ENCODE measurements at places on chromosomes 11 and 22. TPM values are rescaled to one million over a fixed set of nuclear protein-coding genes. Genes with fewer than 3 reads are reported as not detected.

Gene MAFF
- 26.0 TPM for total RNA-seq

Gene OVCH2
- not detected for total RNA-seq

Gene MAPK8IP2
- 6.4 TPM for total RNA-seq

Gene SLC22A8
- total RNA-seq: not detected

Gene NTM
- total RNA-seq: not detected

Gene HTR3A
- total RNA-seq: 0.12 TPM

DNA sequence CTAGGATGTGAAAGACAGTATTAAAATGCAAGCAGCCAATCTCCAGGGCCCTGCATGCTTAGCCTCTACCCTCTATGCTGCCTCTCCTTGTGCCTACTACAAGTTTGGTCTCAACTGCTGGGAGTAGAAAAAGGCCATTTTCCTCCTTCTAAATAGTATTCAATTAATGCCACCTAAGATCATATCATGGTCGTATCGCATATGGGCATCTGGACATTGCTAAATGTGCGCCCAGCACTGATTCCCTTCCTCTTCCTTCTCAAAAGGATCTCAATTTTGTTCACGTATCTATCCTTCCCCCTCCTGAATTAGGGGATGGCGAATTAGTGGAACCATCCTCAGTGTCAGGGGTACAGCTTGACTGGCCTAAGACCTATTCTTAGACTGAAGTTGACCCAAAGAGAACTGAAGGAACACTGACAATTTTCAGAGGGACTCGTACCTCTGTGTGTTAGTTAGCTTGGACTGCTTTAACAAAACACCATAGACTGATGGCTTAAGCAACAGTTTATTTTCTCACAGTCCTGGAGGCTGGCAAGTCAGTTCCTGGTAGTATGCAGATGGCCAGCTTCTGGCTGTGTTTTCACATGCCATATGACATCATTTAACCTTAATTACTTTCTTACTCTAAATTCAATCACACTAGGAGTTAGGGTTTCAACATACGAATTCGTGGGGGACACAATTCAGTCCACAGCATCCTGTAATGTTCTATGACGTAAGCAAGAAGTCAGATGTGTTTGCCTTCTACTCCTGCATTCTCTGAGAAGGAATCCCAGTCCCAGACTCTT is 8.5 kb upstream of the NUP50 start:
- no peak overlapping the region for H3K4me3 ChIP-seq
- H3K36me3 ChIP-seq: peaks cover 13% of the 10 kb centered on the region
- no peak overlapping the region for H3K27ac ChIP-seq
- H3K27me3 ChIP-seq: no peaks in the 10 kb centered on the region
- H3K4me1 ChIP-seq: peaks cover 5% of the 10 kb centered on the region

- peak overlapping the region; percentile 78 for H3K4me3 ChIP-seq
- no peaks in the 10 kb centered on the region for H3K27me3 ChIP-seq
- DNase-seq: no peak
- H3K27ac ChIP-seq: peak overlapping the region; percentile 95
- no peaks in the 10 kb centered on the region for H3K36me3 ChIP-seq
Measured at GRCh38 chr11:63682066-63683021, 1.0 kb downstream of the RTN3 start.

DNA sequence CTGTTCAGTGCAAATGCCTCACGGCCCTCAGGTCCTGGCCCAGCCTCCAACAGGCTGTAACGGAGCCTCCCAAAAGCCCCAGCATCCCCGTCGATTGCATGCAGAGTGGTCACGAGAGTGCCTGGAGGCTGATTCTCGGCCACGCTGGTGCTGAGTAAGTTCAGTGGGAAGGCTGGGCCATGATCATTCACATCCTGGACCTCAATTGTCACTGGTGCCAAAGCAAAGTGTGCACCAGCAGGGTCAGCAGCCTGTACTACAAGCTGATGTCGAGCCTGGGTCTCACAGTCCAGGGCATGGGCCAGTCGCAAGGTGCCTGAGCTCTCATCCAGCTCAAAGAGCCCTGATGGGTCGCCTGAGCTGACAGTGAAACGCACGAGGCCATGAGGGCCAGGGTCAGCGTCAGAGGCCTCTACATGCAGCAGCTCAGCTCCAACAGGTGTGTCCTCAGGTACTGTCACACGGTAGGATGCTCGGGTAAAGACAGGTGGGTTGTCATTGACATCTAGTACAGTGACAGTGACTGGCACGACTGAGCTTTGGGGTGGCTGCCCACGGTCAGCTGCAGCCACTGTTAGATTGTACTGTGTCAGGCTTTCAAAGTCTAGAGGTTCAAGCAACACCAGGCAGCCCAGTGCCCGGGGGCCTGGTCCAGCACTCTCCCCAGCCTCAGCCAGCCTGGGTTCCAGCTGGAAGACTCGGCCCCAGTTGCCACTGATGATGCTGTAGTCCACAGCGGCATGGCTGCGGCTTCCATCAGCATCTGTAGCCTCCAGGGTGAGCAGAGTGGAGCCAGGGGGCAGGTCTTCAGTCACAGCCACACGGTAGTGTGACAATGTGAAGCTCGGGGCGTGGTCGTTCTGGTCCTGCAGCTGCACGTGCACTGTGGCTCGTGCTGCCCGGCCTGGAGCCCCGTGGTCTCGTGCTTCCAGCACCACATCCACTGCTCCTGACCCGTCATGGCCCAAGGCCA is 4.5 kb upstream of the TPP1 start:
- H3K27ac ChIP-seq: no peak overlapping the region
- H3K4me1 ChIP-seq: peaks cover 8% of the 10 kb centered on the region
- H3K36me3 ChIP-seq: no peaks in the 10 kb centered on the region
- no peak overlapping the region for H3K4me3 ChIP-seq
- DNase-seq: no peak
- no peaks in the 10 kb centered on the region for H3K27me3 ChIP-seq

DNA sequence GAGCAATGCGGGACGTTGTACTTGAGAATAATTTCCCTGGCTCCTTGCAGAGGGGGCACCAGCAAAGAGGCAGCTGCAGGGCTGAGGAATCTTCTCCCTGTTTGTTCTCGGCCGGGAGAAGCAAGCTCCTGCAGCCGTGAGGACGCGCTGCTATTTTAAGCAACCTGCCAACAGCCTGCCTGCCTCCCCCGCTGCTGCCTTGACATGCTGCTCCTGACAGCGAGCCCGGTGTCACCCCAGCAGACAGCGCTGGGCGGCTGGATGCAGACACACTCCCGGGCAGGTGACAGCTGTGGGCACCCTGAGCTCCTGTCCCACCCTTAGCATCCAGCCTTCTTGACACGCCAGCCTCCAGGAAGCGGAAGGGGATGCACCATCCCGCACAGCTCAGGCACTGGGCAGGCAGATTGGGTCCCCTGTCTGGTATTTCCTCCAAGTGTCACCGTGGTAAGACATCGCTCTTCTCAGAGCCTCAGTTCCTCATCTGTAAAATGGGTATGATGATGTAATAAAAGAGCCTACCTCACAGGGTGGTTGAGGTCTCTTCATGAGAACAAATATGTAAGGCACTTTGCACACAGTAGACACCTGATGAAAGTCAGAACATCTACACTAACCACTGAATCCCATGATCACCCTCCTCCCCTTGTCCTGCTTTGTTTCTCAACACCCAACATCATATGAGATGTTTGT is 530.6 kb downstream of the MN1 start:
- H3K27me3 ChIP-seq: peaks cover 34% of the 10 kb centered on the region
- no peak overlapping the region for H3K27ac ChIP-seq
- no peaks in the 10 kb centered on the region for H3K36me3 ChIP-seq
- H3K4me3 ChIP-seq: no peak overlapping the region

DNA sequence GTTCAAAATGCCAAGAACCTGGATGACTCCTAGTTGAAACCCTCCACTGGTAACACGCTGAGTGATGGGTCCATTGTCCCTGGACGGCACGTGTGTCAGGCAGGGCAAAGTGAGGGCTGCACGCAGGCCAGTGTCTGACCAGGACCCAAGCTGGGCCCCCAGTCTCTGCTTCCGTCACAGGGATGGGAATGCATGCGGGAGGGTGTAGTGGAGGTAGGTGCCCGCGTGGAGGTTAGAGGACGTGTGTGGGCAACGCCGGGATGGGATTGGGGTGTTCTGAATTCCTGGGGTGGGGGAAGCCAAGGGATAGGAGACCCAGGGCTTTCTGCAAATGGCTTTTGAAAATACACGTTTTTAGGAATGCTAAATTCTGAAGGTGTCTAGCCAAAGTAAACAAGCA is 943.3 kb downstream of the BRD1 start:
- H3K27ac ChIP-seq: no peak overlapping the region
- DNase-seq: no peak
- H3K4me3 ChIP-seq: no peak overlapping the region
- no peaks in the 10 kb centered on the region for H3K36me3 ChIP-seq

DNA sequence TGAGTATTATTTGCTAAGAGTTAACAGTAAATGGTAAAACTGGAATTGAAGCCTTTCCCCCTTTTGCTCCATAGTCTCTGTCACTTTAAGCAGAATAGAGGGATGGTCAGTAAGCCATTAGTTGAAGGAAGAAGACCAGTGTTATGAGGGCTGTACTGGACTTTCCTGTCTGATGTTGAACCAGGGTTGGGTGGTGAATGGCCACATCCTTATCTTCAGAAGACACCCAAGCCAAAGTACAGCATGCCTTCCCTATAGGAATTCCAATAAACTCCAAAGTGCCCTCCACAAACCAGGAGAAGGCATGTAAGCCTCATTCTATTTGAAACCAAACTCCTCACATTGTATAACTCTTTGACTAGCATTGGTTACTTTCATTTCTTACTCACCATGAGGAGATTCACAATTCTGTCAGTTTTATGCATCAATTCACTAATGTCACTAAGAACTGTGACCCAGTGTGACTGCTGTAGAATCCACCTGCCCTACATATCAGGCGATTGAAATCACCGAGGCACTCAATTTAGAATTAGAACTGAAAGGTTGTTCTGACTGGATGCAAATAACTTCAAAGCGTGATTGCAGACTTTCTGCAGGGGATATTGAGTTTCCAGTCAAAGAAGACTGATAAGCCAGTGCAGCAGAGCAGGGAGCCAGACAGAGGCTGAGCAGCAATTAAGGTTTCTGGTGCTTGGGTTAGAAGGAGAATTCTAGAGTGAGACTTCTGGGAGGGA is 107.1 kb upstream of the DDI1 start:
- no peak overlapping the region for H3K27ac ChIP-seq
- H3K27me3 ChIP-seq: no peaks in the 10 kb centered on the region
- no peak overlapping the region for H3K4me3 ChIP-seq
- H3K4me1 ChIP-seq: no peaks in the 10 kb centered on the region
- H3K36me3 ChIP-seq: no peaks in the 10 kb centered on the region

DNA sequence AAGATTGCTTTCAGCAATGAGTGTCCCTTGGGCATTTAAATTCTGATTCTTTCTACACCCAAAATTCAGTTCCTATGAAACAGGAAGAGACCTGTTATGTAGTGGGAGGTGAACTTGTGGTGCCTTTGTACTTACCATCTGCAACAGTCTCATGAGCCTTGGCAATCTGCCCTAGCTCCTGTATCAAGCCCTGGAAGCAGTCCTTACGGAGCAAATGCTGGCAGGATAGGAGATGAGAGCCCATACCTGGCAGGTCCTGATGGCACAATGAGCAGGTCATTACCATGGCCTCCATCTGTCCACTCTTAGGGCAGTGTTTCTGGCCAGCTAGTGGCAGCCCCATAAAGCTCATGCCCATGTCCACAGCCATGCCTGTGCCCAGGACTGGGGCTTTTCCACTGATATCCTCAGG is 10.8 kb downstream of the TRIM66 start:
- H3K27me3 ChIP-seq: no peaks in the 10 kb centered on the region
- H3K4me3 ChIP-seq: no peak overlapping the region
- H3K27ac ChIP-seq: no peak overlapping the region
- no peak for DNase-seq
- peaks cover 37% of the 10 kb centered on the region for H3K36me3 ChIP-seq

DNA sequence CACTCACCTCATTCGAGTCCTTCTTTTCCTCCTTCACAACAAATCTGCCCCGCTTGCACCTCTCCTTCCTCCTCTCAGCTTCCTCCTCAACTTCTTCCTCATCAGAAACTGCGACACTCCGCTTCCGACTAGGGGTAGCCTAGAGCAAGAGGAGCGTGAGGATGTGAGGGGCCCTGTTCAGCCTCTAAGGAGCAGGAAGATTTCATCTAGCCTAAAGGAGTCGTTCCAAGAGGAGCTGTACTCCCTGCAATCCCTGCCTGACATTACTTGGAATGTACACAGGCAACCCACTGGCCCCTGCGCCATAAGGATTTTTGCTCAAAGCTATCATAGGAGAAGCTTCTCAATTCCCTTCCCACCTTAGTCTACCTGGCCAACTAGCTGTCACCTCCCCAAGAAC is 34.5 kb downstream of the MORC2 start:
- H3K4me3 ChIP-seq: no peak overlapping the region
- no peaks in the 10 kb centered on the region for H3K4me1 ChIP-seq
- DNase-seq: no peak
- peaks cover 50% of the 10 kb centered on the region for H3K36me3 ChIP-seq

- H3K27ac ChIP-seq: no peak overlapping the region
- H3K36me3 ChIP-seq: no peaks in the 10 kb centered on the region
- no peak overlapping the region for H3K4me3 ChIP-seq
- peaks cover 2% of the 10 kb centered on the region for H3K4me1 ChIP-seq
- DNase-seq: no peak
- no peaks in the 10 kb centered on the region for H3K27me3 ChIP-seq
Measured at GRCh38 chr11:130520271-130520671, 71.8 kb downstream of the ADAMTS15 start.

DNA sequence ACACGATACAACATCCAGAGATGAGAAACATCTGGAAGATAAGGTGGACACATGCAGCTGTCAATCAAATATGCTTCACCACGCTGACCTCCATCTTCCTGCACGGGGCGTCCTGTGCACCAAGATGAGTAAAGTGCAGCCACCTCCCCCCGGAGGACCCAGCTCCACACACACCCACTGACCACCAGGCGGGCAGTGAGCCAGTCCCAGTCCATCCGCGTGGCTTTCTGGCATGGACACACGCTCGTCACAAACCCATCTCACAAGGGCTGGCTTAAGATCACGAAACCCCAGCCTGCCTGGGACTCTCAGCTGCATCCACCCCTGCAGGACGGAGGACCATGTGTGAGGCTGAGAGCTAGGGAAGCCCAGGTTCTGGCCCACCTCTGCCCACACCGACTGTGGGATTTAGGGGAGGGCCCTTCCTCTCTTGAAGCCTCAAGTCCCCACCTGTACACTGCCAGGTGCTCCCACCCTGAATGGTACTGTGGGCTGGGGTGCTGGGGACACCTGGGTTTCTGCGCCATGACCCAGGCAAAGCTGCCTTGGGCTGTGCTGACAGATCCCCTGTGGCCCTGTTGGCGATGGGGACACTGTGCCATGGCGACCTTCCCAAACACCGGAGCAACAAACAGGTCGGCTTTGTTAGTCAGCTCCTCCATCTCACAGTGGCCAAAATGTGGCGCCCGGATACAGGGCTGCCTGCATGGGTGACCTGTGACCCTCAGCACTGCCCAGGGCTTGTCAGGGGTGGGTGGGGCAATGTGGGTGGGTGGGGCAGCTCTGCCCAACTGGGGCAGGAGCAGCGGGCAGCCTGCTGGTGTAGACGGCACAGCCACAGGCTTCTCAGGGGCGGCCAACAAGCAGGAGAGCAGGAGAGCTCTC is 629.0 kb downstream of the TBC1D22A start:
- peaks cover 11% of the 10 kb centered on the region for H3K27me3 ChIP-seq
- no peak for DNase-seq
- no peaks in the 10 kb centered on the region for H3K36me3 ChIP-seq
- no peak overlapping the region for H3K27ac ChIP-seq
- no peaks in the 10 kb centered on the region for H3K4me1 ChIP-seq

GRCh38 chr11:8967184-8967583 is 2.9 kb upstream of the TMEM9B start:
- H3K4me1 ChIP-seq: peaks cover 21% of the 10 kb centered on the region
- H3K4me3 ChIP-seq: no peak overlapping the region
- H3K36me3 ChIP-seq: no peaks in the 10 kb centered on the region
- H3K27ac ChIP-seq: no peak overlapping the region
- H3K27me3 ChIP-seq: no peaks in the 10 kb centered on the region
